Myocyte (in vitro differentiated cells): ENCODE measurements at places on chromosomes 7 and 10. TPM values are rescaled to one million over a fixed set of nuclear protein-coding genes. Genes with fewer than 3 reads are reported as not detected.

DNA sequence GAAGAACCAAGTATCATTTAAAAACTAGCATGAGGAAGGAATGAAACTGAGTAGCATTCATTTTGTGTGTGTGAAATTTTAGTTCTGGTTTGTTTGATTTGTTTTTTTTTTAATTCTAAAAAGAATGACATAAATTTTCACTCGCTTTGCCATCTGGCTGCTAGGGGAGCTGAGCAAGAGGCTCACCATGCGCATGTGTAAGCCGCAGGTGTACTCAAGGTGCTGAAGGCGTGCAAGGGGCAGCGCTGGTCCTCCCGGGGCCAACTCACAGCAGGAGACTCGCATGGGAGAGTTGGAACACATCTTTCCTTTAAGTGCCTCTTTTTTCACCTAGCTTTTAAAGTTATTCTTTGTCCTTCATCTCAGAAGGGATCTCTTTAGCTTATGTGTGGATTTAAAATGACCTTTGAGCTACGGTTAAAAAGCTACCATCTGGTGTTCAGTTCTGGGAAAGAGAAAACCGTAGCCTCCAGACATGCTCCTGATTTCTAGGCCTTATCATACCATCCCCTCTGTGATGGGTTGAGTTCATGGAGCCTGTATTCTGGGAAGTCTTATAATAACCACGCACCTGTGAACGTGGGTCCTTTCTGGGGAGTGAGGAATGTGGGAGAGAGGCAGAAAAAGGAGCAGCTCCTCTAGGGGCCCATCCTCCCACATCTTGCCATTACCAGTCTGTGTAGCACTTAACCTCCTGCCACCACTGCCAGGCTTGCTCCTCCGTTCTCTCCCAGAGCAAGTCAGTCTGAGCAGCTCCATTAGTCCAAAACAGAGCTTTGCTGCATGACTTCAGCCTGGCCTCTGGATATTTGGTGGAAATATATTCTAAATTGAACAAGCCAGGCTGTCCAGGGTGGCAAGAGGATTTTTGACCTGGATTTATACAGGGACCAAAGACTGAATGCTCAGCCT is 61.9 kb downstream of the KLHDC10 start:
- no peak for DNase-seq

DNA sequence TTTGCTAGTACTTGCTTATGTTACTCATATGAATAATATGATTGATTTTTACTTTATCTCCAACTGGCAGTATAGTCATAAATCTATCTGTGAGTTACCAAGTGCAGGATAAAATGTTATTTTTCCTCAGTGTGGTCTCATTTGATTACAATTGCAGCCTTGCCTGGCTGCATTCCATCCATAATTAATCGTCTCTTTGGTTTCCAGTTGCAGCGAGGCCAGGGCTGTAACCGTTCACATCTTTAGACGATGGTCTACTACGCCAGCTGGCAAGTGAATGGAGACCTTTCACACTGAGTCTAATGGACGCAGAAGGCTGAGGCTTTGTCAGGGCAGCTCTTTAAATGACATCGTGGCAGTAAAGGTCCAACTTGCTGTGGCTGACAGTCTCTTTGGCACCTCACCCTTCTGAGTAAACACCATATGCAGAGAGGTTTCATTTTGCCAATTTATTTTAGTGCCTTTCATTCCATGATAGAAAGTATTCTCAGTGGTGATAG is 84.0 kb downstream of the ARL4A start:
- peak; percentile 52 for DNase-seq

- DNase-seq = no peak
Observed at GRCh38 chr10:46236941-46237681, 49.7 kb upstream of the ANTXRL start.

DNA sequence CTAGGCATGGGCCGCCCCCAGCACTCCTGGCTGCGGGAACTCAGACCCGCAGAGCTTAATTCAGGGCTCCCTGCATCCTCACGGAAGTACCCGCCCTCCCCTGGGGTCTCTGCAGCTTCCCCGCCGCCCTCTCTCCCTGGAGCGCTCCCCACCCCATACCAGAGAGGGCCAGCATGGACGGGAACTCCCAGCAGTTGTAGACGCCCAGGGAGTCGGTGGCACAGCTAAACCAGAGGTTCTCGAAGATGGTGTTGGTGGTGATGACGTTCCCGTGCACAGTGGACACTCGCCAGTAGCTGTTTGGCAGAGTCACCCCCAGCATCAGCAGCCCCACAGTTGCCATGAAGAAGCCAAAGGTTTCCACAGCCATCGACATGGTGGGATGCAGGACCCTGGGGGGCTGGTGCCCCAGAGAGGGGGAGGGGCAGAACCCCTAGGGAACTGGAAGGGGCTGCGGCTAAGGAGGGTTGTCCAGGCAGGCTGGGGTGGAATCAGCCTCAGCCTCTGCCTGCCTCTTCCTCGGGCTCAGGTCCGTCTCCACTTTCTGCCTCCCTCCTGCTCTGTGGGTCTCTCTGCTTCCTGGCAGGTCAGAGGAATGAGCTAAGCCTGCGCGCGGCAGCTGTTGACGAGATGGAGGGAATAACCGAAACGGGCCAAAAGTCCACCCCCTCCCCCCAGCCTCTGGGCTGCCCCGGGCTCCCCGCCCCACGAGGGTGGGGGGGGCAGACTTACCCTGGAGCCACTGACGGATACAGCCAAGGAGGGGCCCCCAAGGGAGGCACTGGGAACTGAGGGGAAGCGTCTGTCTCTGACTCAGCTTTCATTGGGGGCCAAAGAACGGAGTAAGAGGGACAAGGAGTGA is at the start of gene CLDN15:
CLDN15 (minus strand) TSS at position 597 of the 862 bp plus-strand sequence; CDS start at position 376, 221 bp downstream.
- DNase-seq = no peak

DNA sequence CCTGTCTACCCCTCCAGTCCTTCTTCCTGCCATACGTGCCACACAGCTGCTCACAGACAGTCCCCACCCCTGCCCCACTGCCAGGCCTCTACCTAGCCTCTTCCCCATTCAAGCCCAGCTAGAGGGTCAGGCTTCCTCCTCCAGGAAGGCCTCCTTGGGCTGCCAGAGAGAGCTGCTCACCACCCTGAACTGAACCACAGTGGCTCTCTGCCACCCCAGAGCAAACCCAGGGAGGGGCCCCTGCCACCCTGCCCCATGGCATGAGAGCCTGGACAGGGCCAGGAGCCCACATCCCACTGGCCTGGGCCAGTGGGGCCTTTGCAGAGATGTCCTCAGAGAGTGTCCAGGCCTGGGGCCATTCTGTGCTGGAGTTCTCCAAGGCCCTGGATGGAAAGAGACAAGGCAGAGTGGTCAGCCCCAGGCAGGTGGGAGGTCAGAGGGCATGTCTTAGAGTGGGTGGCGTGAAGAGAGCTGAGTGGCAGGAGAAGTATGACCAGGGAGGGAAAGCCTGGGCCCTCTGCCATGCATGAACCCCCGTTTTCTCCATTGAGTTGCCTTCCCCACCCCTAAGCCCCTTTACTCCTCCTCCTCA is 40.4 kb downstream of the TMEM270 start:
- no peak for DNase-seq

DNA sequence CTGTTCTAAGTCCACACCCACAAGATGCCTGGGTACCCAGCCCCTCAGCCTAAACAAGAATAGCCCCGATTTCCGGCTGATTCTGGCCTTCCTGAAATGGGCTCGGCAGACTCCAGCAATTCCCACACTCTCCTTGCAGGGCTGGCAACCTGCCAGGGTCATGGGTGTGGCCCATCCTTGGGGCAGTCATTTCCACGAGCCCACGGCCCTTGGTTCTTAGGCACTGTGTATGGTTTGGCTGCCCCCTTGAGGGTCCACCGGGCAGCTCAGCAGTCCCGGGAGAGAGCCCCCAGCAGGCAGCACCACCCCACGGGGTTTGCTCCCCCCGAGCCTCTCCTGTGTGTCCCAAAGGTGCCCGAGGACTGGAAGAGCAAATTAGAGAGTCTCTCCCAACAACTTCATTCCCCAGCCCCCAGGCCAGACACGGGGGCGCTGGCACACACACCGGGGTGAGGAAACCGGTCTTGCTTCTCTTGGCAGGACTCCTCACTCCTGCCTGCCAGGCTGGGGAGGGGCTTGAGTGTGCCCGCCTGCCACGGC is 142.2 kb downstream of the EMX2 start:
- DNase-seq = no peak

- DNase-seq = no peak
Observed at GRCh38 chr10:33276282-33276923, 58.1 kb downstream of the NRP1 start.

- no peak for DNase-seq
Observed at GRCh38 chr10:85642082-85642420, 724.5 kb downstream of the GRID1 start.

GRCh38 chr7:142487124-142487523 is 229.3 kb upstream of the PRSS58 start:
- no peak for DNase-seq

Gene TMEM273
- 0.32 TPM in 1 of 2 replicates, not detected in the other for total RNA-seq

Gene ARHGAP21
- total RNA-seq = 35.6 and 50.0 TPM in 2 replicates

Gene PMPCB
- total RNA-seq = 88.8 and 101 TPM in 2 replicates

Gene GPR85
- 7.5 and 12.6 TPM in 2 replicates for total RNA-seq

Gene TBX20
- total RNA-seq = not detected in 2 replicates
